Right forelimb (tissue), 1 donor: ENCODE measurements at places on chromosomes 11 and 22.
A peak's percentile ranks its signal among the peaks of the same experiment; 100 is the strongest.

DNA sequence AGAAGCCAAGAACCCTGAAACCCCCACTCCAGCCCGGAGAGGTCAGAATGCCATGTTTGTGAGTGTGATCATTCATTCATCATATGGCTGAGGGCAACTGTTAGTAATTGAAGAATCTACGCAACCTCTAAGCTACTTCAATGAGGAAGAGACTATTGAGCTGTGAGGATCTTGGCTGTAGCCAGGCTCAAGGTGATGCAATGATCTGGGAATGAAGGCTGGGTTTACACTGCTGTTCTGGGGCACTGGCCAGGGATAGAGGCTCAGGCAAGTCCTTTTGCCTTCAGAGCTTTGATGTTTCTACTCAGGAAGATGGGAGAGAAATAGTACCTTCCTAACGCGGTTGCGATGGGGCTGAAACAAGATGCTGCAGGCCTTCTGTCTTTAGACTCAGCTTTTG, 12.9 kb downstream of the CRYBB2 start:
- no peak for DNase-seq

GRCh38 chr22:38419121-38419857, 35.7 kb downstream of the KCNJ4 start:
- DNase-seq: peak; percentile 30

DNA sequence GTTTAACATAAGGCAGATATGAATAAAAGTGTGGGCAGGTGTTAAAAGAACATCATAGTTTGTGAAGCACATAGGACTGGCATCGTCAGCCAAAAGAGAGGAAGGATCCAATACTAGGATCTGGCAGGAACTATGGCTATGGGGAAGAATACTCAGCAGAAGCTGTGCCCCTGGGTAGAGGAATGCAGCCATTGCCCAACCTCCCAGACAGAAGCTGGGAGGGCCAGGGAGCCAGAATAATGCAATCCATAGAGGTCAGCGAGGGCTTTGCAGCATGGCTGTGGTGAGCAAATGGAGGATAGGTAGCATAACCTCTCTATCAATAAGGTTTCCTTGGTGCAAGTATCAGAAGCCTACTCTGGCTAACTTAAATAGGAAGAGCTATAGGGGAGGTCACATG, 11.7 kb upstream of the CSTF3 start:
- DNase-seq: no peak

GRCh38 chr11:129457321-129457720, 81.7 kb downstream of the BARX2 start:
- no peak for DNase-seq

DNA sequence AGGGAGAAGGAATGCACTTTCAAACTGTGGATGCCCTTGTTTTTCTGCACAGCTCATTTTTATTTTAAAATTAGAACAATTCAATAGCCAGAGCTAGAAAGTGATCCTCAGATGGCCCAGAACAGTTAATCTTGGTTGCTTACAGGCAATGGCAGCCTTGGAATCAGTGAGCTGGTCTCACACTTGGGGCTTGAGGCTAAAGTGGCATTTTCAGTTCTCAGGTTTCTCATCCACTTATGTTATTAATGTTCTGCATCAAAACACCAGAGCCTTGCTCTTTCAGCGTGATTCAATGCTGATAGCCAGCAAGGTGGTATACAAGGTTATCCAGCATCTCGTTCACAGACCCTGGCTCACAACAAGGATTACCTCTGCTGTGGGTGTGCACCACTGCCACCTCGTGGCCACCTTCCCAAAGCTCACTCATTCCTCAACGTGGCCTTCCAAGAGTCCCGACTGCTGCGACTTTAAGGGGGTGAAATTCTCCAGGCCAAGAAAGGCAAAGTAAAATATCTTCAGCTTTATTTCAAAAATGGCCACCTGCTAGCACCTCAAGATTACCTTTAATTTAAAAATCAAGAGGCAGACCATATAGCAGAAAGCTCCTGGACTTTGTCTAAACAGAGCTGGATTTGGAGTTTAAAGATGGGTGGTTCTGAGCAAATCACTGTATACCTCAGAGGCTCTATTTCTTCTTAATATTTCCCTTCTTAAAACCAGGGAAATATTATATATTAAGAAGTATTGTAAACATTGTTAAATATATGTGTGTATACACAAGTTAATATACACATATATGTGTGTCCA, 34.2 kb upstream of the FSHB start:
- DNase-seq: peak; percentile 80

- DNase-seq: no peak
Measured at GRCh38 chr11:35107861-35108260, 31.1 kb upstream of the CD44 start.

DNA sequence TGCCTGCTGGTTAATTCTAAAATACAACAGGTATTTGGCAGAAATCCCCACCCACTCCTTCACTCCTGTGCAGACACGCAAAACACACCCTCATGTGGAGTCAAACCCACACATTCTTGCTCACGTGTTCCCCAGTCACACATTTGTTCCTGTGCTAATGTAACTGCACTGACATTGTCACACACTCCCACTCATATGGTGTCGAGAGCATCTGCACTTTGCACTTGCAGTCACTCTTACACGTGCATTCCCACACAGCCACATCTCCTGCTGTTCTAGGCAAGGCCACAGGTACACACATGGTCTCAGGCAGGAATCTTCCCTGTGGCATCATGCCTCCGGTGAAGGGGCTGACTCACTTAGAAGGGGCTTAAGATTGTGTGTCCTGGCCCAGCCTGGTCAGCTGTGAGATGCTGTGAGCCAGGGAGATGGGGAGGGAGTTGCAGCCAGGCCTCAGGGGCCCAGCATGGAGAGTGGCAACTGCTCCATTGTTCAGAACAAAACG, 395.0 kb downstream of the TENM4 start:
- no peak for DNase-seq

DNA sequence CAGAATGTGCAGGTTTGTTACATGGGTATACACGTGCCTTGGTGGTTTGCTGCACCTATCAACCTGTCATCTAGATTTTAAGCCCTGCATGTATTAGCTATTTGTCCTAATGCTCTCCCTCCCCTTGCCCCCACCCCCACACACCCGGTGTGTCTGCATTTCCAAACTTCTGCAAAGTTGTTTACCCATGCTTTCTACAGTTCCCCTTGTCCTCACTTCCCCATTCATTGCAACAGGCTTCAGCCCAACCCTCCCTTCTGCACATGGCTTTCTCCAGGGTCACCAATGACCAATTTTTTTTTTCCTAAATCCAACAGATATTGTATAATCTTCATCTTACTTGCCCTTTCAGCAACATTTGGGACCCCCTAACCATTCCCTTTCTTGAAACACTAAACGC, 32.0 kb upstream of the NUP50 start:
- DNase-seq: no peak

DNA sequence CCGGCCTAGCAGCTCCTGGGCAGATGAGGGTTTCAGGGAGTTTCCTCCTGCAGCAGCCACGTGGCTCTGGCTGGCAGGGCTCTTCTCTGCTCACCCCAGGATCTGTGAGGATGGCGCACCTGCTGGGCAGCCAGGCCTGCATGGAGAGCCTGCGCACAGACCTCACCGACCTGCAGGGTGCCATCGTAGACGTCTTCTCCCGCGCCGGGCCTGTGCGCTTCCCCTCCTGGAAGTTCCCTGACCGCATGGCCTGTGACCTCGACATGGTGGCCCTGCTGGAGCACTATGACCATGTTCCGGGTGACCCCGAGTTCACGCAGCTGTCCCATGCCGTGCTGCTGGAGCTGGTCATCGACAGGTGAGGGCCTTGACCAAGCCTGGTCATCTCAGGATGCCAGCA, 9.1 kb downstream of the CCDC157 start:
- DNase-seq: no peak

- no peak for DNase-seq
Measured at GRCh38 chr11:117478126-117478860, 150.6 kb downstream of the CEP164 start.
